CD4-positive, alpha-beta T cell treated with Interleukin-6 at 100 ng/mL for 8 hours (primary cell): ENCODE measurements at places on chromosomes 3 and 15.

DNA sequence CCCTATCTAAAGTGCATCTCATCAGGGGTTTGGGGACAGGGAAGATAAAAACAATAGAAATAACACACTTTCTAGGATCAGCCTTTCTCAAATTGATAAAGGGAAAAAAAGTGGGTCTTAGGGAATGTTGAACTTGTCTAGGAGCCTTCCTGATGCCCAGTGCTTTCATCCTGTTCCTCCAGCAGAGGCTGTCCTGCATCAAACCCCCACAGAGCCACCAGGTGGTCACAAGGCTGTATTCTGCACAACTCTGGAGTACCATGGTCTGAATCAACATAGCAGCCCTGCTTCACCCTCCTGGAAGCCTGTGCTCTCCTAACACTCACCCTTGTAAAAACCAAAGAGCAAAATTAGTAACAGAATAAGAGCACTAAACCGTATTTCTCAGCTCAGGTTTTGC, 118.5 kb upstream of the SLC25A36 start:
- no peak for DNase-seq

GRCh38 chr15:90402767-90403166, 14.7 kb downstream of the IQGAP1 start:
- no peak for DNase-seq

DNA sequence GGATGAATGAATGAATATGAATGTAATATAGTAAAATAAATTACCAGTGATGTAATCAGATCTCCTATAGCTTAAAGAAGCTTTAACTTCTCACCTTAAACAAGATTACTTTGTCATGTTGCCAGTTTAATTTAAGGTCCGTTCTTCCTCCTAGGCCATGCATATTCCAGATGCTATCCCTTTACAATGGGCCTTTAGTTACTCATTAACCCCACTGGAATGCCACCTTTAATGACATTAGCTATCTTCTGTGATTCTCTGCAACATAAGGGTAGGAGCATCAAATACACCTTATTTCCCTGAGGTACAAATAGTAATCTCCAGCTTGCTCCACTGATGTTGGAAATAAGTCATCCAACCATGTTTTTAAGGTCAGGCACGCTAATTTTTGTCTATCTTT, 63.0 kb upstream of the TIMP4 start:
- no peak for DNase-seq

GRCh38 chr3:20523293-20523692, 337.3 kb upstream of the SGO1 start:
- no peak for DNase-seq

GRCh38 chr15:91488452-91488851, 365.1 kb upstream of the SLCO3A1 start:
- DNase-seq = no peak

- no peak for DNase-seq
Measured at GRCh38 chr3:22306454-22306853, 555.4 kb upstream of the ZNF385D start.

DNA sequence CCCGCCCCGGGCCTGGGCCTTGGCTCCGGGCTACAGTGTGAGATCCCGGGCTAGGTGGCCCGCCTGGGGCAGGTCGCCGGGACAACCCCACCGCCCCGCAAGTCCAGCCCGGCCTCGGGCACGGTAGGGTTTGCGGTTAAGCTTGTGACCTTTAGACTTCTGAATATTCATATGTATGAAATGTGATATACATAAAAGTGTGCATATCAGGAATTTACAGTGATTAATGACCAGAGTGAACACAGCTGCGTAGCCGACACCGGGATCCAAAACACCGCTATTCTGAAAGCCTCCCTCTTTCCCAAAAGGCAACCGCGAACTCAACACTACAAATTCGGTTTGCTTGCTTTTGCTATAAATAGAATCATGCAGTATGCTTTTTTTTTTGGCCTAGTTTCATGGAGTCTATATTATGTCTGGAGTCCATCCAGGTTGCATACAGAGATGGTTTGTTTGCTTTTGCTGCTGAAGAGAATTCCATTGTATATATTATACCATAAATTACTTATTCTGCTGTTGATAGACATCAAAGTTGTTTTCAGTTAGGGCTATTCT, 636 bp upstream of the SNRPA1 start:
- no peak for DNase-seq

DNA sequence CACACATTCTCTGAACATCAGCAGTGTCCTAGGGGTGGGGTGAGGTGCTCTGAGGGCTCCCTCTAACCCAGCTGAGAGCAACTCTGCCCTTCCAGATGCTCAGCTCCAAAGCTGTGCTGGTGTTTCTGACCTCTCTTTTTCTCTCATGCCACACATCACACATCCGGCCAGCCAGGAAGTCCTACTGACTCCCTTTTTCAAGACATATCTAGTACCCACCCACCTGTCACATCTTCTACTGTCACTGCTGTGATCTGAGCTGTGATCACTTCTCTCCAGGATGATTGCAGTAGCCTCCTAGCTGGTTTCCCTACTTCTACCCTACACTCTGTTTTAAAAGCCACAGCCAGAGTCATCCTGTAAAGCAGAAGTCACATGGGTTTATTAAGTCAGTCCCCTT, 30.2 kb upstream of the MASP1 start:
- DNase-seq = no peak

GRCh38 chr15:79978260-79978654, 7.3 kb upstream of the BCL2A1 start:
- no peak for DNase-seq

- DNase-seq = no peak
Measured at GRCh38 chr3:134249296-134249841, 1.3 kb downstream of the RYK start.

GRCh38 chr3:167355446-167355845, 24.7 kb downstream of the ZBBX start:
- no peak for DNase-seq

DNA sequence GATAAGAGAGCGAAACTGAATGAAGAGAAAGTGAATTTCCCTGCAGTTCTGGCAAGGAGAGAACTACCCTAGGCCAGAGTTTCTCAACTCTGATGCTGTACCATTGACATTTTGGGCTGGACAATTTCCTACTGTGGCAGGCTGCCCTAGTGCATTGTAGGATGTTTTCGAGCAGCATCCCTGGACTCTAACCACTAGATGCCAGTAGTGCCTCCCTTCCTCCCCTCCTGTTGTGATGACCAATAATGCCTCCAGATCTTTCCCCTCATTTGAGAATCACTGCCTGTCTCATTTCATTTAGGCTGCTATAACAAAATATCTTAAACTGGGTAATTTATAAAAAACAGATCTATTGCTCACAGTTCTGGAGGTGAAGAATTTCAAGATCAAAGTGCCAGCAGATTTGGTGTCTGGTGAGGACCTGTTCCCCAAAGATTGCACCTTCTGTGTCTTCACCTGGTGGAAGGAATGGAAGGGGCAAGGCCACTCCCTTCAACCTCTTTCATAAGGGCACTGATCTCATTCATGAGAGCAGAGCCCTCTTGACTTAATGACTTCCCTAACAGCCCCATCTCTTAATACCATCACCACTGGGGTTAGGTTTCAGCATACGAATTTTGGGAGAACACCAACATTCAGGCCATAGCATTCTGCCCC, 188.9 kb upstream of the MEIS2 start:
- no peak for DNase-seq

DNA sequence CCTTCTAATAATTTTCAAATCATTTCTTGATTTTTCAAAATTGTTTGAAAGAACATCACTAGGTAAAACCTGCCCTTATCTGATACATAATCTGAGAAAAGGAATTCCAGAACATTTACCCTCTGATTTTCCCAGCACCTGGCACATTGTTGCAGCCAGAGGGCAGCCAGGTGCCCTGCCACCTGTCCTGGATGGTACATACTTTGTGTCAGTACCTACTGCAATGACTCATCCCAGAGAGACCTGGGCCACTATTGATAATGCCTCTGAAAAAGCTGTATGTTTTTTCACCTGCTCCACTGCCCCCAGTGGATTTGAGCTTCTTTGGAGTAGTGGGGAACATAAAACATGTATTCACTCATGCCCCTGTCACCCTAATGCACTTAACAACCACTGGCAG, 648.9 kb upstream of the GBE1 start:
- DNase-seq = no peak

DNA sequence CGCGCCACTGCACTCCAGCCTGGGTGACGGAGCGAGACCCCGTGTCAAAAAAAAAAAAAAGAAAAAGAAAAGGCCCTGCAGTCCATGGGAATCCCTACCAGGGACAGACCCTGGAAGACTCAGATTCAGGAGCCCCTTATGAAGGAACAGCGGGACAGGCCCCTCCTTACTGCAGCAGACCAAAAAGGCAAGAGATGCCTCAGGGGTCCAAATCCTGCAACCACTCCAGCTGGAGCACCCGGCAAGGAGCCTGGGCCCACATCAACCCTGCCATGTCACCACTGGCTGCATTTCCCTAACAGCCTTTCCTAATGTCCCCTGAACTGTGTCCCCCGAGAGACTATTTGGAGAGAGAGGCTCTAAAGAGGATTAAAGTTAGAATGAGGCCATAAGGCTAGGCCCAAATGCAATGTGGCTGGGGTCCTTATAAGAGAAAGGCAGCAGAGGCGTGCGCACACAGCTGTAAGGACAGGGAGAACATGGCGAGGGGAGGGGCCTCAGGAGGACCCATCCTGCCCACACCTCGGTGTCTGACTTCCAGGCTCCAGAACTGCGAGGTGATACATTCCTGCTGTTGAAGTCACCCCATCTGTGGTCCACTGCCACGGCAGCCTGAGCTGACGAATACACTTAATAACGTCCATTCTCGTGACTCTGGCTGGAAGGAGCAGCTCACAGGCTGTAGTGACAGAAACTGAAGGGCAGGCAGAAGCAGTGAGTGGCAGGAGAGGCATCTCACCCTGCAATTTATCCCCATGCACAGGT, 78.1 kb downstream of the ATP10A start:
- DNase-seq = no peak

DNA sequence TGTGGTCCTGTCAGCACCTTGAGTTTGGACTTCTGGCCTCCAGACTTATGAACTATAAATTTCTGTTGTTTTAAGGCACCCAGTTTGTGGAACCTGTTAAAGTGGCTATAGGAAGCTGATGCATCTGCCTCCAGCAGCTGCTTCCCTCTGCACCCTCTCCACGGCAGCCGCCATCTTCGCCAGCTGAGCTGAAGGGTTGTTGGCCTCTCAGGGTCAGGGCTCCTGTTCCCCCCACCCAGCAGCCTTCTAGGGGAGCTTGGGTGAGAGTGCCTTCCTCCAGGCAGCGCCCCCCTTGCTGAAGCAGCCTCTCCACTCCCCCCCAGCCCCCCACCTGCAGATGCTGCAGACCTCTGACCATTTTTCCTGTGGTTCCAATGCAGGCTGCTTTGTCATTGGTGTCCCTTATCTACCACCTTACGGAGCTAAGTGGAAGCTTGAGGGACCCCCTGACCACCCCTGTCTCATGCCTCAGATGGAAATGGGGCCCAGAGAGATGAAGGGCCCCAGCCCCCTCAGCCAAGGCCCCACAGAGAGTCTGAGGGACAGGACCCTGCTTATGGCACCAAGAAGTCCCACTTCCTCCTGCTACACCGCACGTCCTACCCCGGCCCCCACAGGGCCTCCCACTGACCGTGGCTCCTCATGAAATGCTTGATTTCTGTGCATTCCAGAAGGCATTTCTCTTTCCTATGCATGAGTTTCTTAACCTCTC, 61.4 kb upstream of the TLE3 start:
- DNase-seq = no peak

- no peak for DNase-seq
Measured at GRCh38 chr3:89697321-89697916, 590.0 kb downstream of the EPHA3 start.

GRCh38 chr3:149640976-149641728, 16.7 kb downstream of the WWTR1 start:
- DNase-seq = no peak

- DNase-seq = no peak
Measured at GRCh38 chr3:49296781-49297411, 19.9 kb upstream of the C3orf62 start.

- no peak for DNase-seq
Measured at GRCh38 chr15:48775546-48775945, 35.3 kb downstream of the CEP152 start.

DNA sequence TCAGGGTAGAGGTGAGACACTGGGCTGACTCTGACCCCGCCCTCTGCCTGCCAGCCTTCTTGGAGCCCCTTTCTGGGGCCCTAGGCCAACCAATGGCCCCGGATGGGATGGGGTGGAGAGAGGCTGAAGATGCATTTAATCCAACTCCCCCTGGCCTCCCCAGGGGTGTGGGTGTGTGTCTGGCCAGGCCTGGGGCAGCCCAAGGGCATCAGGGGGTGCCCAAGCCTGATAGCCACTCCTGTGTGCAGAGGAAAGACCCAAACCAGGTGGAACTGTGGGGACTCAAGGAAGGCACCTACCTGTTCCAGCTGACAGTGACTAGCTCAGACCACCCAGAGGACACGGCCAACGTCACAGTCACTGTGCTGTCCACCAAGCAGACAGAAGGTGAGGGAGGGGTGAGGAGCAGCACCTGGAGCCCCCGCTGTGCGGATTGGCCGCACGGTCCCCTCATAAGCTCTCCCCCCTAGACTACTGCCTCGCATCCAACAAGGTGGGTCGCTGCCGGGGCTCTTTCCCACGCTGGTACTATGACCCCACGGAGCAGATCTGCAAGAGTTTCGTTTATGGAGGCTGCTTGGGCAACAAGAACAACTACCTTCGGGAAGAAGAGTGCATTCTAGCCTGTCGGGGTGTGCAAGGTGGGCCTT, 9.5 kb downstream of the SPINT1 start:
- no peak for DNase-seq

DNA sequence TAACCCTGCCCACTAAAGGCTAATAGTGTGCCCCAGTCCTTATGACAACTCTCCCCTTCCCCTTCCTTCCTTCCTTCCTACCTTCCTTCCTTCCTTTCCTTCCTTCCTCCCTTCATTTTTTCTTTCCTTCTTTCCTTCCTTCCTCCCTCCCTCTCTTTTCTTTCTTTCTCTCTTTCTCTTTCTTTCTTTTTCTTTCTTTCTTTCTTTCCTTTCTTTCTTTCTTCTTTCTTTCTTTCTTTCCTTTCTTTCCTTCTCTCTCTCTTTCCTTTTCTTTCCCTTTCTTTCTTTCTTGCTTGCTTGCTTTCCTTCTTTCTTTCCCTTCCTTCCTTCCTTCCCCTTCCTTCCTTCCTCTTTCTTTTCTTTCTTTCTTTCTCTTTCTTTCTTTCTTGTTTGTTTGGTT, 28.2 kb upstream of the SUSD5 start:
- no peak for DNase-seq

GRCh38 chr3:105997800-105998526, 129.2 kb upstream of the CBLB start:
- DNase-seq = no peak
